ENCODE measurements at places on chromosomes 1 and 21.
A peak's percentile ranks its signal among the peaks of the same experiment; 100 is the strongest.

DNA sequence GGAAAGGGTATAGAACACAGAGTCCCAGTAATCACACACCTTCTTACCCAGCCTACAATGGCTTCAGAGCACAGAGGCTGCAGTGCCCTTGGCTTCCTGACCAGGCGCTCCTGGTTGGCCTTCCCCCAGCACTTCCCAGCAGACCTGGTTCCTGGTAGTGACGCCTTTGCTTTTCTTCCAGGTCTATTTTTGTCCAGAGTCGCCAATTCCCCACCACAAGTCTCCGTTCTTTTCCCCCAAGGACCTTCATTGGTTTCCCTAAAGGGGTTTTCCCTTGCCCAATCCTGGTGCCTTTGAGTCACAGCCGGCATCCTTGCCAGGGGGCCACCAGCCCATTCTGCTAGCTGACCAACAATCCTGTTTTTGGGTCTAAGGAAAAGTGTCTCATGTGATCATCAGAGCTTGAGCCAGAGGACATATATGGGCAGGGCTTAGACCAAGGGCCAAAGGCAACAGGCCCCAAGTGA is 84.8 kb downstream of the KCNJ15 start:
- no peak for DNase-seq

DNA sequence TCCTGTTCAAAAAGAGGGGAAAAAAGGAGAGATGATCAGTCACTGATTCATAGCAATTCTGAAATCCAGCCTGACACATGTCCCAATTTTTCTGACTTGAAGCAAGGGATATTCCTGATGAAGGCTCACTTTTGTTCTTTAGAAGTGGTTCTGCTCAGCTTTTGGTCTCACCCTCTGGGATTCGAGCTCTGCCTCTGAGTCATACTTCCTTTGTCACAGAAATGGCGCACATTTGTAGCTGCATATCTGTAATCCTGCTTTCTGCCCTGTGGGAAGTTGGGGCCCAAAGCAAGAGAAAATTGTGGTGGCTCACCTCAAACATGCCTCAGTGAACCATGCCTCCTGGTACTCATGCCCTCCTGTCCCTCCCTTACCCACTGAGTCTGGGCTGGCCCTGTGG is 22.3 kb upstream of the FAM78B start:
- no peak for DNase-seq

- DNase-seq: no peak
Measured at GRCh38 chr1:8314346-8315280, 3.3 kb upstream of the SLC45A1 start.

GRCh38 chr21:46001821-46002681 is 20.5 kb downstream of the COL6A1 start:
- DNase-seq: peak; percentile 56

DNA sequence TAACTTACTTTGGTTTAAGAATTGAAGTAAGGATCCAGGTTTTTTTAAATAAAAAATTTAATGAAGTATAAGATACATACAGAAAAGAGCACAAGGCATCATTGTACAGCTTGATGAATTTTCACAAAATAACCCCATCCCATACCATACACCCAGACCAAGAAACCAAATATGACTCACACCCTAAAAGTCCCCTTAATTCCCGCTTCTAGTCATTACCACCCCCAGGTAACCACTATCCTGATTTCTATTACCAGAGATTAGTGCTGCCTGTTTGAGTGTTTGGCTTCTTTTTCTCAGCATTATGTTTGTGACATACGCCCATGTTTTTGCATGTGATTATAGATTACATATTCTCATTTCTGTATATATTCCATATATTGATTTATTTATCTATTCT is 98.5 kb upstream of the HIVEP3 start:
- DNase-seq: no peak

DNA sequence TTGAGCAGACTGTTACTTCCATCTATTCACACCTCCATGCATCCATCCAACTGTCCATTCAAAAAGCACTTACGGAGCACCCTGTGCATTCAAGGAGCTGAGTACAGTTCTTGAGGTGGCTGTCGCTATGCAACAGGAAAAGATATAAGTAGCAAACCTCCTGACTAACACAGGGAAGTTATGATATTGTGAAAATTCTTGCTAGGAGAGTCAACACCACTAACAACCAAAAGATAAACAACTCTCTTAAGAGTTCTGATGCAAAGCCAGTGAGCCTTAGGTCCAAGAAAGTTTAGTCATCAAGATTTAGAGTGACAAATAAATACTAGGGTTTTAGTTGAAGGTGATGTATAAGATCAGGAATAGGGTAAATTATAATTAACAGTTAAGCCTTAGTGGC is 44.5 kb upstream of the TRIM45 start:
- DNase-seq: no peak
